ENCODE measurements at places on chromosomes 5 and 9.

GRCh38 chr9:75592586-75592985, 297.9 kb upstream of the PCSK5 start:
- DNase-seq = no peak

DNA sequence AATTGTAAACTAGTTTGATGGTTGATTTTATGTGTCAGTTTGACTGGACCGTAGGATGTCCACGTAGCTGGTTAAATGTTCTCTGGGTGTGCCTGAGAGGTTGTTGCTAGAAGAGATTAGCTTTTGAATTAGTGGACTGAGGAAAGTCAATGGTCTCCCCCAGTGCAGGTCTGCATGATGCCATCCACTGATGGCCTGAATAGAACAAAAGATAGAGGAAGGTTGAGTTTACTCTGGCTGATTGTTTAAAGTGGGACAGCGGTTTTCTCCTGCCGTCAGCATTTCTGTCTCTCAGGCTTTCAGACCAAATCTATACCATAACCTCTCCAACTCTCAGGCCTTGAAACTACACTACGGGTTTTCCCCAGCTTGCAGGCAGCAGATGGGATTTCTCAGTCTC, 899.2 kb upstream of the WWC1 start:
- DNase-seq = no peak

GRCh38 chr5:132742626-132743025, 4.6 kb upstream of the CCNI2 start:
- DNase-seq = no peak

- DNase-seq = no peak
Measured at GRCh38 chr5:31806561-31806960, 167.6 kb downstream of the PDZD2 start.

GRCh38 chr5:77768978-77769377, 7.2 kb downstream of the TBCA start:
- no peak for DNase-seq

GRCh38 chr9:97363661-97364299, 48.1 kb upstream of the TDRD7 start:
- DNase-seq = no peak

GRCh38 chr9:27535701-27536118, 6.1 kb upstream of the MOB3B start:
- no peak for DNase-seq

- no peak for DNase-seq
Measured at GRCh38 chr5:14557791-14558415, 23.7 kb upstream of the OTULINL start.

DNA sequence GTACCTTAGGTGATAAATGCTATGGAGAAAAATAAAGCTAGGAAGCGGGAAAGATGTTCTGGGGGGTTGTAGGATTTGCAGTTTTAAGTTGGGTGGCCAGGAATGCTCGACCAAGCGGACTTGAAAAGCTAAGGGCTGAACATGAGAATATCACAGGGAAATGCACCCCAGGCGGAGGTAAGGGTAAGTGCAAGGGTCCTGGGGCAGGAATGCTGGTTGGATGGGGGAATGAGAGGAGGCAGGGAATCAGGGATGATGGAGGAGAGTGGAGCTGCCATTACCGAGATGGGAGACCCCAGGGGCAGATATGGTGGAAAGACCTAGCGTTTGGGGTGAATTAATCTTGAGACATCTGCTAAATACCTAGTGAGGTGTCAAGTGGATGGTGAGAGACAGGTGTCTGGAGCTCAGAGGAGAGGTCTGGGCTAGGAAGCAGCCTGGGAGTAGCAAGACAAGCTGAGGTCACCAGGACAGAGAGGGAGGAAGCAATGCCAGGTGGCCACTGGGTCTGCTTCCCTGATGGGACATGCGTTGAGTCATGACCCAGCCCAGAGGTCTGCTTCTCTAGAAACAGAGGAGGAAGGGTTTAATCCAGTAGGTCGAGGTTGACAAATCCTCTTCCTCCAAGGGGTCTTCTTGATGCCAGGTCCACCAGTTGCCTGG, 77.7 kb upstream of the ASS1 start:
- DNase-seq = no peak

- DNase-seq = no peak
Measured at GRCh38 chr5:362978-363765, 41.7 kb downstream of the AHRR start.

- DNase-seq = no peak
Measured at GRCh38 chr9:34578241-34579103, 11.1 kb downstream of the CNTFR start.

GRCh38 chr9:131981116-131981776, 98.4 kb downstream of the MED27 start:
- DNase-seq = no peak

- DNase-seq = no peak
Measured at GRCh38 chr5:66164044-66164790, 20.1 kb downstream of the SREK1 start.
